ENCODE measurements at places on chromosomes 3 and 15. TPM values are rescaled to one million over a fixed set of nuclear protein-coding genes. Genes with fewer than 3 reads are reported as not detected.

The SLC38A3 gene
- total RNA-seq: not detected

DNA sequence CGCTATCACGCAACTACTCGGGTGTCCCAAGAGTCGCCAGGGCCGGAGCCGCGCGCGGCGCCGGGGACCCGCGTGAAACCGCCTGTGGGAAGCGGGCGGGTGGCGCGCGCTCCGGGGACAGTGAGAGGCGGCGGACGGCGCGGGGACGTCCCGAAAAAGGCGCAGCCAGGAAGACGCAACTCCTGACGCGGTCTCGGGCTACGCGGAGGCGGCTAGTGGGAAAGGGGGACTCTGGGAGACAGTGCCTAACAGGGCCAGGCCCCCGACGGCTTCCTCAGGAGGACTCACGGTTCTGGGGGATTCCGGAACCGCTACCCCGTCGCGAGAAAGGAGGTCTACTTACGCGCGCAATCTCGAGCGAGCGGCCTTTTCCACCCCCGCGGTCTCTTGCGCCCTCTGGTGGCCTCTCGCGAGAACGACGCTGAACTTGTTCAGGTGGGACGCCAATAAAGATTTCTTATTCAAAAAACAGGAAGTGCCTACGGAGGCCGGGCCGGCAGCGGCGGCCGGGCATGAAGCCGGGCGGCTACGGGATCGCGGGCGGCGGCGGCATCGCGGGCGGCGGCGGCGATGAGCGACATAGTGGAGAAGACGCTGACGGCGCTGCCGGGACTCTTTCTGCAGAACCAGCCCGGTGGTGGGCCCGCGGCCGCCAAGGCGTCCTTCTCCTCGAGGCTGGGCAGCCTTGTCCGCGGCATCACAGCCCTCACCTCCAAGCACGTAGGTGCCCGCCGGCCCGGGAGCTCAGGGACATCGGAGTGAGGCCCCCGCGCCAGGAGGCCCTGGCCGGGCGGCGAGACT is at the start of gene AP4E1:
AP4E1 (plus strand) TSS at position 475 of the 801 bp plus-strand sequence; CDS start at position 571, 96 bp downstream.
- DNase-seq: peak; percentile 96
- H3K27ac ChIP-seq: peak within 1 kb of the TSS; percentile 95
- peaks cover 7% of the 10 kb centered on the region for H3K36me3 ChIP-seq
- H3K27me3 ChIP-seq: no peaks in the 10 kb centered on the region

GRCh38 chr3:13863965-13864595 is 15.8 kb downstream of the WNT7A start:
- H3K4me3 ChIP-seq: no peak overlapping the region
- H3K27ac ChIP-seq: no peak overlapping the region
- H3K4me1 ChIP-seq: no peaks in the 10 kb centered on the region
- DNase-seq: no peak
- no peaks in the 10 kb centered on the region for H3K27me3 ChIP-seq

GRCh38 chr3:171772427-171773056 is 37.7 kb downstream of the PLD1 start:
- no peak overlapping the region for H3K4me3 ChIP-seq
- peaks cover 15% of the 10 kb centered on the region for H3K4me1 ChIP-seq
- no peak overlapping the region for H3K27ac ChIP-seq
- no peaks in the 10 kb centered on the region for H3K27me3 ChIP-seq

The GPR62 gene
- 0.71 TPM for total RNA-seq

The SCAMP5 gene
- 4.6 TPM for total RNA-seq

The STAG1 gene
- total RNA-seq: 43.5 TPM

DNA sequence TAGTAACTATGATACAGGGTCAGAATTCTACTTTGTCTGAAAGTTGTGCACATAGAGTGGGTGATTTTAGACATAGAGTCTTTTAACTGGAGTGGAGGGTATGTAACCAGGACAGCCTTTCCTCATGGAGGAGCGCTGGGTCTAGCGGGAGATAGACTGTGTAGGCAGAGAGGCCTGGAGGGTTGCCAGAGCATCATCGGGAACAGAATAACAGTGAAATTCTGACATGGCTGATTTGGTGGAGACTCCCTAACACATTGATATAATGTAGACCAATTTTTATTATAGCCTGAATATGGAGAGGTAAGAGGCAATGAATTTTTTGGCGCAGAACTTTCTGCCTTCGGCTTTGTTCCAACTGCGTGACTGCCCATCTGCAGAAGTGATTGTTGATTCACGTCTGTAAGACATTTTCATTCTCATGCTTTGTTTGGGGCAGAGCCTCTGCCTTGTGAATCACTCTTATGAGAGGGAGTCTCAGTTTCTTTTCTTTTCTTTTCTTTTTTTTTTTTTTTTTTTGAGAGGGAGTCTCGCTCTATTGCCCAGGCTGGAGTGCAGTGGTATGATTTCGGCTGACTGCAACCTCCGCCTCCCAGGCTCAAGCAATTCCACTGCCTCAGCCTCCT is 16.0 kb downstream of the LPP start:
- H3K36me3 ChIP-seq: no peaks in the 10 kb centered on the region
- no peaks in the 10 kb centered on the region for H3K27me3 ChIP-seq
- no peak overlapping the region for H3K4me3 ChIP-seq
- H3K4me1 ChIP-seq: no peaks in the 10 kb centered on the region

DNA sequence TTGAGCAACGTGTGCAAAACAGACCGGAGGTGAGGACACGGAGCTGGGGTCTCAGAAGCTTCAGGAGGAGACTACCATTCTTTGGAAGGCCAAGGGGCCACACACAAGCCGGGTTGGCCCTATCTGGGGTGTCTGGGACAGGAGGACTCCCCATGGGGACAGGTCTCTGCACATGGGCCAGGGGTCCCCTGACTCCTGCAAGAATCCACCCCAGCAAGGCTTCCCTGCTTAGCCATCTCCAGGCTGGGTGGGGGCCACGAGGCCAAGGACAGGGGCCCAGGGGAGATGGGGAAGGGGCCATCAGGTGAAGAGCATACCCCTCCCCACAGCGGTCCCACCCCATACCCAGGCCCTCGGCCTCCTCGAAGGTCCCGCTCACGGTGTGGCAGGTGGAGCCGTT is 38.5 kb downstream of the ADAMTS7 start:
- no peak for DNase-seq
- H3K36me3 ChIP-seq: no peaks in the 10 kb centered on the region
- no peaks in the 10 kb centered on the region for H3K4me1 ChIP-seq
- H3K27me3 ChIP-seq: no peaks in the 10 kb centered on the region
- H3K4me3 ChIP-seq: no peak overlapping the region
- H3K27ac ChIP-seq: no peak overlapping the region

DNA sequence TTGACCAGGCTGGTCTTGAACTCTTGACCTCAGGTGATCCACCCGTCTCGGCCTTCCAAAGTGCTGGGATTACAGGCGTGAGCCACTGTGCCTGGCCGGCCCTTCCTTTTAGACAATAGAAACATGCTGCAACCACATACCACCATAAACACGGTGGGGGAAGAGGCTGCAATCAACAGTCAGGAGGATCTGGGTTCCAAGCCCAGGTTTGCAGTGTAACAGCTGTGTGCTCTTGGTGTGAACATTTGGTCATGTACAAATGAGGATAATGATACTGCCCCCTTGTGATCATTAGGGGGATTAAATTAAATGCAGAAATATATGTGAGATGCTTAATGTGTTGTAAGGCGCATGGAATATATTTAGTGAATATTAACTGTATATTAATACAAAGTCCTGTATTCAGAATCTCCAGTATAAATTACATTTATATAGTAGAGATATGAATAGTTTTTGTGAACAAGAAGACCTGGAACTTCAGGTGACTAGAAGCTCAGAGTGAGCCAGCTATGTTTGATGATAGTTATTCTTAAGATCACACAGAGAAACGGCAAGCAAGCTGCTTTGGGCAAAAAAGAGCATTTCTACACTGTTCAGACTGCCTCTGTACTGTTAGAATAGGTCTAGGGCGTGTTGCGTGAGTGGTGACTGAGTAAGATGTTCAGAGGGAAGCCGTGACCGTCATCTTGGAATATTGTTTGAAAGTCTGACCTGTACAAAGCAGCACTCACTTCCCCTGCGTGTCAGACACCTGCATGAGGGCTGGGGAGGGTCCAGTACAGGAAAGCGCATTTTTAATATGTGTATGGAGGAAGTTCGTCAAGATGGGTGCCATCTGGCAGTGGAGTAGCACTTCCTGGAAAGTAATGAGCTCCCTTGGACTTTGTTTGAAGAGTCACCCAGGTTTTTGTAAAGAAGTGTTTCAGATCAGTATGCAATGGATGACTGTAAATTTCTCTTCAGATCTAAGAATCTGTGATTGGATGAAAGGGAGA is 125.8 kb downstream of the PGPEP1L start:
- no peak overlapping the region for H3K4me3 ChIP-seq
- H3K4me1 ChIP-seq: peaks cover 78% of the 10 kb centered on the region
- no peak overlapping the region for H3K27ac ChIP-seq
- no peak for DNase-seq

The B3GALNT1 gene
- 5.0 TPM for total RNA-seq

The CELSR3 gene
- total RNA-seq: 1.1 TPM

The DAPK2 gene
- total RNA-seq: 5.5 TPM

DNA sequence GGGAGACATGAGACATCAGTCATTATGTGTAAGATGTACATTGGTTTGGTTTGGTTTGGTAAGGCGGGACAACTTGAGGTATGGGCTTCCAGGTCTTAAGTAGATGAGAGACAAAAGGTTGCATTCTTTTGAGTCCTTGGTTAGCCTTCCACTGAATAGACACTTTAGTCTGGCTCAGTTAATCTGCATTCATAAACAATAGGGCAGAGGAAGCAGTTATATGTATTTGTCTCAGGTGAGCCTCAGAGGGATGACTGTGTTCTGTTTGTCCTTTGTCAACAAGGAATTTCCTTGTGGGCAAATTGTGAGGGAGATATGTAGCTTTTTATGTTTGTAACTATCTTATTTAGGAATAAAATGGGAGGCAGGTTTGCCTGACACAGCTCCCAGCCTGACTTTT is 50.4 kb downstream of the TCF12 start:
- no peaks in the 10 kb centered on the region for H3K27me3 ChIP-seq
- H3K4me1 ChIP-seq: peaks cover 30% of the 10 kb centered on the region
- H3K4me3 ChIP-seq: no peak overlapping the region
- no peak for DNase-seq
- H3K36me3 ChIP-seq: no peaks in the 10 kb centered on the region

DNA sequence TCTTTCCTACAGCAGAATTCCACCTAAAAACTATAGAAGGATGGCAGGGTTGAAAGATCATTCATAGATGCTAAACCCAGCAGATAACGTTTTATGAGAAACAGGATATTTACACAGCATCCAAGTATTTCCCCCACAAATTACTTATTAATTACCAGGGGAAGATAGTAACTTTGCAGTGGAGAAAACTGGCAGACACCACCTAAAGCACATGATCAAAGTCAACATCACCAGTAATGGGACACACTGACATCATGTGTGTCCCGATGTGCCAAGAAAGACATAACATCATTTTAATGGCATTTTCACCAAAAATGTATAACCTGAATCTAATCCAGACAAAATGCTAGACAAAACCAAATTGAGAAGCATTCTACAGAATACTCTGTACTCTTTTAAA is 220.4 kb upstream of the THBS1 start:
- H3K36me3 ChIP-seq: no peaks in the 10 kb centered on the region
- H3K27ac ChIP-seq: no peak overlapping the region
- H3K27me3 ChIP-seq: no peaks in the 10 kb centered on the region
- H3K4me1 ChIP-seq: peaks cover 15% of the 10 kb centered on the region

The ETFA gene
- total RNA-seq: 58.4 TPM

GRCh38 chr3:152056481-152056880 is 183.0 kb downstream of the SUCNR1 start:
- no peak for DNase-seq
- H3K4me3 ChIP-seq: no peak overlapping the region
- H3K27me3 ChIP-seq: no peaks in the 10 kb centered on the region
- no peaks in the 10 kb centered on the region for H3K36me3 ChIP-seq
- no peak overlapping the region for H3K27ac ChIP-seq

DNA sequence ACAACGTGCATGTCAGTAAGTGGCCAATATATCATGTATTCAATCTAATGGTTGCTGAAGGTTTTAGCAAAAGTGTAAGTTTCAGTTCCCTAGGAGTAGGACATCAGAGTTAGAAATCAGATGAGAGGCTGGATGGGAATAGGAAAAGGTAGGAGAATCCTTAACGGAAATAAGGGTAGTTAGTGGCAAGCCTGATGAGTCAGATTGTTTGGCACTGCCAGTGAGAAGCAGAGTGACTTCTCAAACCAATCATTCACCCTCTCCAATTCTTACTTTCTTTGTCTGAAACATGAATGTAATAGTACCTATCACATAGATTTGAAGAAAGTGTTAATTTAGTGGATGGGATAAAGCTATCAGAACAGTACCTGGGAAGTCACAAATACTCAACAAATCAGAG is 894.0 kb downstream of the NTRK3 start:
- H3K27me3 ChIP-seq: no peaks in the 10 kb centered on the region
- DNase-seq: no peak
- no peak overlapping the region for H3K4me3 ChIP-seq
- no peaks in the 10 kb centered on the region for H3K36me3 ChIP-seq

GRCh38 chr3:197372047-197372661 is 73.7 kb upstream of the DLG1 start:
- no peaks in the 10 kb centered on the region for H3K36me3 ChIP-seq
- peak; percentile 58 for DNase-seq
- H3K27me3 ChIP-seq: no peaks in the 10 kb centered on the region
- H3K4me1 ChIP-seq: peaks cover 19% of the 10 kb centered on the region
- peak overlapping the region; percentile 14 for H3K27ac ChIP-seq
- no peak overlapping the region for H3K4me3 ChIP-seq

DNA sequence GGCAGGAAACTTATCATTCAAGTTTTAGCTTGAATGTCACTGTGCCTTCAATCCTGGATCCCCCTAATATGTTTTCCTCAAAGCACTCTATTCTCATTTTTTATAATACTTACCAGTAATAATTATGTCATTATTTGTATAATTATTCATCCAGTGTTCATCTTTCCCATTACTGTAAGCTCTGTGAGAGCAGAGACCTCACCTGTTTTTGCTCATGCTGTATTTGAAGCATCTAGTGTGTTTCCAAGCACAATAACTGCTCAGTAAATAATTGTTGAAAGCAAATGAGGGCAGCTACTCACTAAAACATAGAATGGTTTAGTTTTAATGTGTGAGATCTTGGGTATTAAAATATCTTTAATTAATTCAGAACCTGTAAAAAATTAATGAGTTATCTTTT is 36.9 kb upstream of the KPNA4 start:
- DNase-seq: no peak
- H3K4me3 ChIP-seq: no peak overlapping the region
- no peaks in the 10 kb centered on the region for H3K27me3 ChIP-seq

- no peaks in the 10 kb centered on the region for H3K27me3 ChIP-seq
- no peaks in the 10 kb centered on the region for H3K36me3 ChIP-seq
Observed at GRCh38 chr3:152738656-152739055, 96.3 kb upstream of the P2RY1 start.

- H3K4me3 ChIP-seq: no peak overlapping the region
- H3K27me3 ChIP-seq: no peaks in the 10 kb centered on the region
- no peaks in the 10 kb centered on the region for H3K36me3 ChIP-seq
- no peak overlapping the region for H3K27ac ChIP-seq
- no peaks in the 10 kb centered on the region for H3K4me1 ChIP-seq
Observed at GRCh38 chr15:88976656-88977055, 63.5 kb upstream of the MFGE8 start.

GRCh38 chr15:69172847-69173246 is 12.4 kb downstream of the GLCE start:
- no peak for DNase-seq
- no peak overlapping the region for H3K4me3 ChIP-seq
- no peaks in the 10 kb centered on the region for H3K4me1 ChIP-seq
- no peak overlapping the region for H3K27ac ChIP-seq
- H3K27me3 ChIP-seq: no peaks in the 10 kb centered on the region

Data from sigmoid colon (tissue), 7 donors.